ENCODE measurements at places on chromosomes 5 and 9. TPM values are rescaled to one million over a fixed set of nuclear protein-coding genes. Genes with fewer than 3 reads are reported as not detected.

GRCh38 chr5:73344835-73345234, 103.7 kb downstream of the FOXD1 start:
- no peak for DNase-seq

DNA sequence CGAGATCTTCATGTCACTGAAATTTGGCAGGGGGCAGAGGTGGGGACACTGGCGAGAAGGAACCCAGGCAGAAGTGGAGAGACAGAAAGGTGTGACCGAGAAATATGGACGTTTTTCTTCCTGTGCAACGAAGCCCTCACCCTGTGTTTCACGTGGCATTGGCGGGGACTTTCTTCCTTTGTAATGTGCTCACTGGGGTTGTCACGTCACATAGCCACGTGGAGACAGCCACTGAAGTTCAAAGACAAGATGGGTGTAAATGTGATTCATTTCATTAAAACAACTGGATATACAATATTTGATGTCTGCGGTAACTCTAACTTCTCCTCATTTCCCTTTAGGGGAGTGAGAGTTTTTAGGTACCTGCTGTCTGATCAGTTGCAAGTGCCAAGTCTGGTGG, 225.7 kb downstream of the FSTL4 start:
- no peak for DNase-seq

DNA sequence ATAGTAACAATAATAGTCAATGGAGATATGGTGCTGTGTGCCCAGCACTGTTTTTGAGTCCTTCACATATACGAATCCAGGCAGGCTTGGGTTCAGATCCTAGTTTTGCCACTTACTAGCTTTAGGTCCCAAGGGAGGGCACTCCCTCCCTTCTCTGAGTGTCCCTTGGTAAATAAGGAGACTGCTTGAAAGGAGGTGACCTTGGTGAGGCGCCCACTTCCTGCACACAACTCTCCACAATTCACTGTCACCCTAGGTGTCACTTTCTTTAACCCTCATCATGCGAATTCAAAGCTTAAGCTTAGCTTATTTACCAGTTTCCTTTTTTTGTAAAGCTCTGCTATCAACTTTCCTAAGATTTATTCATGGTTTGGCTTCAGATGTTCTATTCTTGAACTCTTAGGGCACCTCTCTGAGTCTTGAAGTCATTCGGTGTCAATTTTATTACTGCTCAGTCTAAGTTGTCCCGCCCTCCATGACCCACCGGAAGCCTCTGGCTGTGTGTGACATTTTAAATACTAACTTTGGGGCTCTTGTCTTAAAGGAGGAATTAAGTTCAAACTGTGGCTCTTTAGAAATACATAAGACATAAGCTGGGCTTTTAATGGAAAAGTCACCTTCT, 170.7 kb upstream of the ZNF618 start:
- DNase-seq, result no peak

DNA sequence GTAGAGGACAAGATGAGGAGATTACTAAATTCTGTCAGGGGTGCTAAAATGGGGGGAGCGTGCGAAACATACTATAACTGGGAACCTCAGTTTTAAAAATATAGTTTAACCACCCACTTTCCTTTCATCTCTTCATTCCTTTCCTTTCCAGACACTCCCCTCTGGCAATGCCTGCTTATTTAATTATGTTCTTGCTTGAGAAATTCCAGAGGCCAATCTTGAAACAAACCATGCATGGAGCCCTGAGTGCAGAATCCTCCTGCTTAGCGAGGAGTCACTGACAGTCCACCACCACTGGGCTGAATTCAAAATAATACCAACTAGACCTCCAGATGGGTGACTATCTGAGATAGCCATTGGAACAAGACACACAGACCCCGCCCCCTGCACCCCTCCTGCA, 29.7 kb upstream of the C9orf72 start:
- no peak for DNase-seq

Gene RORB
- total RNA-seq, result not detected

GRCh38 chr9:73067074-73067473, 84.6 kb upstream of the ANXA1 start:
- DNase-seq, result no peak

DNA sequence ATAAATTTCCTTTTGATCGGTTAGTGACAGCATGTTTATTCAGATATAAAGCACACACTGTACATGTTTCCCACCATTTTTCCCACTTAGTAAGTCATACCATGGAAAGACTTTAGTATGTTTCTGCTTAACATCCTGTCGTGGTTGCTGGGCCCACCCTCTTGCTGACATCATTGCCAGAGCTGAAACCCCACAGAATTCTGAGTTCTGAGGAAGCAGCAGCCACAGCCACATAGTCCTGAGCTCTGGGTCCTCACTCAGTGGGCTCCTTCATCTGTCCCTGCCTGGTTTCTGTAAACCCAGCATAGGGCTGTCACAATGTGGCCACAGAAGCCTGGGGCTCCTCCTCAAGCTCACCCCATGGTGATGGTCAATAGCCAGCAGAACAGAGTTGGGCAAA, 441.5 kb downstream of the ENC1 start:
- DNase-seq, result no peak
